NCI-H1694 treated with DMSO at 0.1 percent for 48 hours (cell line): ENCODE measurements at places on chromosomes 7 and 10.

- no peak for DNase-seq
These were observed 8.4 kb upstream of the TRDMT1 start for GRCh38 chr10:17209881-17210280.

- DNase-seq: no peak
These were observed 134.9 kb downstream of the MICU1 start for GRCh38 chr10:72490951-72491350.

- DNase-seq: no peak
These were observed 83.9 kb upstream of the ITGB1 start for GRCh38 chr10:33041783-33042437.

DNA sequence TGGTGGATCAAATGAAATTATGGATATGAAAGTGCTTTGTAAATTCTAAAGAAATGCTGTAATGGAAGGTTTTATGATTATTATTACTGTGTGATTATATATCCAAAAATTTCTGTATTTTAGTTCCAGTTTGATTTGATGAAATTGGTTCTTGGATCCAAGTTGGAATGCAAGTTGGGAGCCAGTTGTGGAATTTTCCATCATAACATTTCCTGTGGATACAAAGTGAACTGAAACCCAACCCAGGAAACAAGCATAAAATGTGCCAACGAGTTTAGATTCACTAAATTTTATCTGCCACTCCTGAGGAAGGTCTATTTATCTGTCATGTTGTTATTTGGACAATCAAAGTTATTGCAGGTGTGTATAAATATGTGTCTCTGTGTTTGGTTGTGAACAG, 131.4 kb upstream of the MDFIC start:
- no peak for DNase-seq

- DNase-seq: no peak
These were observed 719.1 kb downstream of the AUTS2 start for GRCh38 chr7:70317356-70317755.
